ENCODE measurements at places on chromosomes 7 and 10.
A peak's percentile ranks its signal among the peaks of the same experiment; 100 is the strongest.

GRCh38 chr7:46581268-46581667 is 660.2 kb upstream of the IGFBP3 start:
- no peak for DNase-seq

DNA sequence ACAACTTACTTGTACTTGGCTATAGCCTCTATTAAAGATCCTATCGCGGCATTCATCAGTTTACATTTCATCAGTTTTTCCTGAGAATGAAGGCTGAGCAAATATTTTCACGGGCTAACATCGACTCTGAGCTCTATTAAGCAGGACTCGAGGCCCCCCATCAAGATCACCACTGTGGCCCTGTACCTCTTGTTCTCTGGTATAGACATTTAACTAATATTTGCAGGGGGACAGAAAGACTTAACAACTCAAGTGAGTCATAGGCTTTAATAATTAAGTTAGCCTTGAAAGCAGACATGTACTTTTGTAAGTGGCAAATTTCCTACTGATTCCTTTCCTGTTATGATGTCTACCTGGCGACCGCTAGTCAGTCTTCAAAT is 45.4 kb downstream of the DOCK4 start:
- DNase-seq, result no peak

GRCh38 chr7:106329408-106329807 is 44.6 kb upstream of the NAMPT start:
- no peak for DNase-seq

GRCh38 chr7:12107841-12108254 is 103.2 kb upstream of the TMEM106B start:
- no peak for DNase-seq

GRCh38 chr7:23235813-23236221 is 10.8 kb upstream of the GPNMB start:
- no peak for DNase-seq

GRCh38 chr10:10819206-10819856 is 198.3 kb upstream of the CELF2 start:
- DNase-seq, result no peak

- no peak for DNase-seq
Measured at GRCh38 chr10:62638062-62638477, 166.4 kb upstream of the ADO start.

DNA sequence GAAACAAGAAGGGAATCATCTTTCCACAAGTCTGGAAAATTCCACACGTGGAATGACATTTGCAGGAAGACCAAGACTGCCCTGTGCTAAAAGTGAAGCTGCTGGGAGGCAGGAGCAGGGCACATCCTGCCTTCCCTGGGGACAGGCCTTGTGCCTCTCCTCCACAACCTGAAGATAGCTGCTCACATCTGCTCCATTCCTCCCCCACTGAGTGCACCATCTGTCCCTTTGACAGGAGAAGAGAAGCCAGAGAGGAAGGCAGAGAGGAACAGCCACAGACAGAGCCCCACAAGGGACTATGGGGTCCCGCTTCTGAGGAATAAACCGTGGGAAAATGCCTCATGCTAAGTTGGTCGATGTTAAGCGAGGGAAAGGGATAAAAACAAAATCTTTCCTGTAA is 15.9 kb upstream of the FAM171A1 start:
- no peak for DNase-seq

- no peak for DNase-seq
Measured at GRCh38 chr7:50957431-50957830, 174.7 kb upstream of the GRB10 start.

GRCh38 chr10:108852211-108852610 is 1071.1 kb downstream of the XPNPEP1 start:
- DNase-seq, result no peak

DNA sequence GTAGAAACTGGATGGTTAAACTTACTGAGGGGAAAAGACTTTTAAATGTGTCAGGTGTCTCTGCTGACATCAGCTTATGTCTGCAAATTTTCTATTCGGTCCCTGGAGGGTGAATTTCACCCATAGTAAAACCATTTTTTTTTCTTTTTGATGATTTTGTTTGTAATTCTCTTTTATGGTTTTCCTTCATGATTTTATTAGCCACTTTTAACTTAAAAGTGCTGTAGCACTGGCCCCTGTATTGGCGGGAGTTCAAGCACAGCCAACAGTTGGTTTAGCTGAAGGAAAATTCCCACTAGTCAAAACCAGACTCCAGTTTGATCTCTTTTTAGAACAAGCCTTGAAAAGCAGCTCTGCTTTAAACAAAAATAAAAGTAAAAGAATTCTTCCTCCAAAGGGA is 5.0 kb upstream of the ITGA8 start:
- DNase-seq, result no peak

- no peak for DNase-seq
Measured at GRCh38 chr7:47601119-47601880, 19.4 kb upstream of the TNS3 start.

- DNase-seq, result no peak
Measured at GRCh38 chr10:77773631-77774426, 136.2 kb upstream of the KCNMA1 start.

GRCh38 chr10:112990271-112990670 is 40.2 kb downstream of the TCF7L2 start:
- no peak for DNase-seq

- DNase-seq, result no peak
Measured at GRCh38 chr7:108836256-108836655, 266.6 kb downstream of the DNAJB9 start.

- DNase-seq, result no peak
Measured at GRCh38 chr7:46257761-46258448, 336.8 kb upstream of the IGFBP3 start.

GRCh38 chr10:122245136-122245535 is 26.0 kb upstream of the BTBD16 start:
- DNase-seq, result no peak

DNA sequence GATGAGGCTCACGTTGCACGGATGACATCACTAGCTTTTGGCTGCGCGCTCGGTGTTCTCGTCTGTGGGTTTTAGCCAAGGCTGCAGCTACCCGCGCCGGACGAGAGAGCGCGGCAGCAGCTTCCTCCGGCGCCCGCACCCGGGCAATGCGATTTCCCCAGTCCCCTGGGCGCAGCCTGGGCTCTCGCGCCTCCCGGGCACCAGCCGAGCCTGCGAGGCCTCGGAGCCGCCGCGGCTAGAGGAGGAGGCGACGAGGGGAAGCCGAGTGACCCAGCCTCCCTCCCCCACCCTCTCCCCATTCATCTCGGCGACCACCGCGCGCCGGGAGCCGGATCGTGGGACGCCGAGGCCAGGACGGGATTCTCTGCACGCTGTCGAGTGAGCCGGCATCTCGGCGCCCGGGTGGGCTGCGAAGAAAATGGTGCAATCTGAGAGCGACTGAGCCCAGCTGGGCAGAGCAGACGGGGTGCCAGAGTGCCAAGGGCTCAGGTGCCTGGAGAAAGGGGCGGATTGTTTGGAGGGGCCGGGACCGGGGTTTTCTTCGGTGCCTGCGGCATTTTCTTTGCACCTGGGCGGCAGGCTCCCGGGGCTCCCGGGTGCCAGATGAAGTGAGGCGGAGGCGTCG is 1.2 kb upstream of the TMEM178B start:
- no peak for DNase-seq

- no peak for DNase-seq
Measured at GRCh38 chr10:97180986-97181385, 4.8 kb downstream of the SLIT1 start.

DNA sequence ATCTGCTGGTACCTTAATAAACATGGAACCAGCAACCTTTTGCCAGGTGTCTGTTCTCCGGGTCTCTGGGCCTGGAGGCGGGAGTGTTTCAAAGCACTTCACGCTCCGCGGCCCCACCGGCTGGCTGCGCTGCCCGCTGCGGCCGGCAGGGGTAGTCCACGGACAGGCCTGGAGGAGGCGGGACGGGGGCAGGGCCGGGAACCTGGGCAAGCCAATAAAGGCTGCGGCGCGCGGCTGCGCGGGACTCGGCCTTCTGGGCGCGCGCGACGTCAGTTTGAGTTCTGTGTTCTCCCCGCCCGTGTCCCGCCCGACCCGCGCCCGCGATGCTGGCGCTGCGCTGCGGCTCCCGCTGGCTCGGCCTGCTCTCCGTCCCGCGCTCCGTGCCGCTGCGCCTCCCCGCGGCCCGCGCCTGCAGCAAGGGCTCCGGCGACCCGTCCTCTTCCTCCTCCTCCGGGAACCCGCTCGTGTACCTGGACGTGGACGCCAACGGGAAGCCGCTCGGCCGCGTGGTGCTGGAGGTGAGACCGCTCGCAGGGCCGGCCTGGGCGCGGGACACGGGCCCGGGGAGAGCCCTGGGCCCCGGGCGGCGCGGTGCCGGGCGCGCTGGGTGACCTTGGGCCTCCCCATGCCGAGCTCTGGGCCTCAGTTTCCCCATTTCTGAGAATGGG is at the start of gene PPIF:
Gene PPIF (plus strand): TSS at position 244 of the 668 bp plus-strand sequence. CDS start 80 bp downstream, at position 324.
- DNase-seq, result peak; percentile 95

Measured in colonic mucosa (tissue), 4 donors.